ENCODE measurements at places on chromosomes 6 and 20. TPM values are rescaled to one million over a fixed set of nuclear protein-coding genes. Genes with fewer than 3 reads are reported as not detected.
A peak's percentile ranks its signal among the peaks of the same experiment; 100 is the strongest.

- peak overlapping the region; percentile 77 for H3K4me3 ChIP-seq
- H3K27ac ChIP-seq = peak overlapping the region; percentile 50
- peaks cover 3% of the 10 kb centered on the region for H3K36me3 ChIP-seq
- peaks cover 98% of the 10 kb centered on the region for H3K27me3 ChIP-seq
- H3K4me1 ChIP-seq = peaks cover 14% of the 10 kb centered on the region
These were observed 7.8 kb upstream of the NR2E1 start for GRCh38 chr6:108157981-108158525.

- no peak overlapping the region for H3K4me3 ChIP-seq
- H3K27me3 ChIP-seq = no peaks in the 10 kb centered on the region
- peaks cover 3% of the 10 kb centered on the region for H3K4me1 ChIP-seq
- DNase-seq = no peak
- no peaks in the 10 kb centered on the region for H3K36me3 ChIP-seq
- no peak overlapping the region for H3K27ac ChIP-seq
These were observed 34.5 kb upstream of the TSHZ2 start for GRCh38 chr20:52937591-52938100.

Gene PEDS1
- 17.4 TPM for total RNA-seq

- no peaks in the 10 kb centered on the region for H3K36me3 ChIP-seq
- H3K4me3 ChIP-seq = no peak overlapping the region
- H3K27ac ChIP-seq = no peak overlapping the region
- no peaks in the 10 kb centered on the region for H3K4me1 ChIP-seq
These were observed 19.5 kb upstream of the MAP3K4 start for GRCh38 chr6:160972111-160972510.

Gene FNDC11
- total RNA-seq = 0.10 TPM

- H3K36me3 ChIP-seq = no peaks in the 10 kb centered on the region
- peaks cover 19% of the 10 kb centered on the region for H3K27me3 ChIP-seq
- no peak for DNase-seq
- peaks cover 5% of the 10 kb centered on the region for H3K4me1 ChIP-seq
These were observed 4.7 kb upstream of the TBC1D32 start for GRCh38 chr6:121338956-121339355.

GRCh38 chr20:58107533-58107932 lies 120.9 kb downstream of the ANKRD60 start:
- no peak for DNase-seq
- H3K27ac ChIP-seq = no peak overlapping the region
- H3K4me3 ChIP-seq = no peak overlapping the region
- peaks cover 2% of the 10 kb centered on the region for H3K4me1 ChIP-seq
- peaks cover 45% of the 10 kb centered on the region for H3K27me3 ChIP-seq

DNA sequence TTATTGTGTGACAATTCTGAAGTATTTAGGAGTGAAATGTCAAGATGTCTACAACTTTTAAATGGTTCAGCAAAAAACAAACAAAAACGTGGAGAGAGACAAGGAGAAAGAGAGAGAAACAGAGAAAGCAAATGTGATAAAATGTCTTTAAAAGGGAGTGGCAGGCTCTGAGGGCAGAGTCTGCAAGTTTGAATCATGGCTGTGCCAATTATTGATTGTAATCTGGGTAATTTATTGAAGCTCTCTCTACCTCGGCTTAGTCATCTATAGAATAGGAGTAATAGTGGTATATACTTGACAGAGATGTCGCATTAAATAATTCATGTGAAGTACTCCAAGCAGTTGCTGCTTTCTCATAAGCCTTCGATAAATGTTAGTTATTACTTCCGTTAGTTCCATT lies 61.3 kb upstream of the ARID1B start:
- H3K27ac ChIP-seq = no peak overlapping the region
- H3K4me3 ChIP-seq = no peak overlapping the region
- H3K36me3 ChIP-seq = no peaks in the 10 kb centered on the region
- DNase-seq = no peak
- H3K4me1 ChIP-seq = peaks cover 16% of the 10 kb centered on the region
- no peaks in the 10 kb centered on the region for H3K27me3 ChIP-seq

- no peaks in the 10 kb centered on the region for H3K36me3 ChIP-seq
- H3K27ac ChIP-seq = no peak overlapping the region
- H3K4me1 ChIP-seq = no peaks in the 10 kb centered on the region
These were observed 42.0 kb downstream of the SOBP start for GRCh38 chr6:107531868-107532267.

Measured in activated naive CD8-positive, alpha-beta T cell treated with anti-CD3 and anti-CD28 coated beads for 36 hours (primary cell).